ENCODE measurements at places on chromosomes 7 and 10.

- DNase-seq: no peak
- no peak overlapping the region for H3K27ac ChIP-seq
- no peak overlapping the region for H3K4me3 ChIP-seq
- no peaks in the 10 kb centered on the region for H3K27me3 ChIP-seq
Observed at GRCh38 chr7:37196676-37197075, 252.0 kb downstream of the ELMO1 start.

DNA sequence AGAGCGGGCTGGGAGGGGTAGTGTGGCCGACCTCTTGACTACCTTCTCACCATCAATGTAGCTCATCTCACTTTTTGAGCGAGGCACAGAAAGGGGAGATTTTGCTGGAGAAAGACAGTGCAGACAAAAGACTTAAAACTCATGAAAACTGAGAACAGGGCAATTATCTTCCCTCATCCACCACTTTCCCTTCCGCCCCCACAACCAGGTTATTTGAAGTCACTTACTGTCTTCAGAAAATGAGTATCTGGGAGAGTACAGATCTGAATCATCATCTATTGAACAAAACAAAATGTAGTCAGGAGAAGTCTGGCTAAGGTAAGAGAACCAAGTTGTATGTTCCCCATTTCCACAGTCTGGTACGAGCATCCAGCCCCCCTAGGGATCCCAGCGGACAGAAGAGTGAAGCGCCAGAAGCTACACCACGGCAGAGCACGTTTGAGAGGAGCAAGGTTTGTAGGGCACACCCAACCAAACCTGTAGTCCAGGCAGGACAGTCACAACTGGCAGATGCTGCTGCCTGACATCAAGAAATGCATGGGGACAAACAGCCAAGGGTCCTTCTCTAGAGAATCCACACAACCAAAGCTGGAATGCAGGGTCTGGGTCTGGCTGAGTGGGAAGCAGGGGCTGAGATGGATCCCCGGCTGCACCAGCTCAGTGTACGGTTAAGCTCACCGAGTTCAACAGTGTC lies 93.4 kb upstream of the PDLIM1 start:
- H3K4me3 ChIP-seq: no peak overlapping the region
- H3K27ac ChIP-seq: no peak overlapping the region
- H3K36me3 ChIP-seq: no peaks in the 10 kb centered on the region
- peaks cover 2% of the 10 kb centered on the region for H3K4me1 ChIP-seq

GRCh38 chr10:45376371-45376801 lies 2.4 kb downstream of the ALOX5 start:
- no peak overlapping the region for H3K27ac ChIP-seq
- no peak for DNase-seq
- H3K36me3 ChIP-seq: no peaks in the 10 kb centered on the region
- no peak overlapping the region for H3K4me3 ChIP-seq
- H3K27me3 ChIP-seq: peaks cover 69% of the 10 kb centered on the region
- peaks cover 15% of the 10 kb centered on the region for H3K4me1 ChIP-seq

GRCh38 chr7:4131063-4131462 lies 551.0 kb upstream of the FOXK1 start:
- peaks cover 4% of the 10 kb centered on the region for H3K4me1 ChIP-seq
- H3K36me3 ChIP-seq: peaks cover 3% of the 10 kb centered on the region
- no peak overlapping the region for H3K4me3 ChIP-seq
- DNase-seq: no peak

DNA sequence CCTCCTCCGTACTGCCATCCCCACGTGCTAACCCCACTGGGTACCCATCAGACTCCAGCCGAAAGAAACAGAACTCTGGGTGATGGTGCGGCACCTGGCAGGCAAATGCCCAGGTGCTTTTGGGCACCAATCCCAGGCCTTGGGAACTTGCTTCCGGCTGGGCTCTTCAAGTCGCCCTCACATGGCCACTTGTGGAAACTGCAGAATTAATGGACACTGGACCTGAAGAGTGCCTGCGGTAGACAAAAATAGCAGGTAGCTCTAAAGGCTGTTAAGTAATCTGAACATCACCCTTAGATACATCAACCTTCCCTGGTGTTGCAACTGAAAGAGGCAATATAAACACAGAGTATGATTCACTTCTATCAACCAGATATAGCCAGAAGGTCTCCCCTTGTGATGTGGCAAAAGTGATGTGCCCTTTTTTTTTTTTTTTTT lies 644.4 kb downstream of the GRM8 start:
- DNase-seq: no peak
- no peak overlapping the region for H3K4me3 ChIP-seq
- H3K4me1 ChIP-seq: no peaks in the 10 kb centered on the region
- H3K27me3 ChIP-seq: no peaks in the 10 kb centered on the region
- H3K27ac ChIP-seq: no peak overlapping the region

GRCh38 chr7:6160191-6160623 lies 112.2 kb downstream of the CYTH3 start:
- no peak overlapping the region for H3K4me3 ChIP-seq
- H3K27ac ChIP-seq: peak overlapping the region; percentile 34
- no peak for DNase-seq
- H3K27me3 ChIP-seq: no peaks in the 10 kb centered on the region

DNA sequence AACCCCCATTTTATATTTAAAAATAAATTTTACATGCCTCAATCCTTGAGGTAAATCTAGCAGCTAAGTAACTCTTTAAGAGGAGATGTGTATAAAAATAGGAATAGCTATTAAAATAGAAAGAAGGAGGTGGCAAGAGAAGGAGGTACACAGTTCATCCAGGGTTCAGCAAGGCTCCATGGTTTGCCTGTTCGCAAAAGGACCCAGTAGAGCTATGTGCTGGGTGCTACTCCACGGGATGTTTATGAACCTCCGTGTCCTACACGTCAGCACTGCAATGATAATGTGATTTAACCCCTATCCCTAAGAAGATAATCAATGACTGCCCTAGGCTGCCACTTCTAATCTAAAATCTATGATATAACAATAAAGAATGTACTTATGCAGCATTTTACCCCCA lies 926 bp upstream of the DENND11 start:
- H3K36me3 ChIP-seq: no peaks in the 10 kb centered on the region
- H3K27ac ChIP-seq: no peak overlapping the region
- no peak for DNase-seq
- H3K4me3 ChIP-seq: peak overlapping the region; percentile 68
- H3K4me1 ChIP-seq: peaks cover 16% of the 10 kb centered on the region

GRCh38 chr10:124522933-124523871 lies 61.6 kb downstream of the LHPP start:
- no peak overlapping the region for H3K4me3 ChIP-seq
- H3K36me3 ChIP-seq: peaks cover 3% of the 10 kb centered on the region
- no peak overlapping the region for H3K27ac ChIP-seq
- peaks cover 6% of the 10 kb centered on the region for H3K4me1 ChIP-seq

DNA sequence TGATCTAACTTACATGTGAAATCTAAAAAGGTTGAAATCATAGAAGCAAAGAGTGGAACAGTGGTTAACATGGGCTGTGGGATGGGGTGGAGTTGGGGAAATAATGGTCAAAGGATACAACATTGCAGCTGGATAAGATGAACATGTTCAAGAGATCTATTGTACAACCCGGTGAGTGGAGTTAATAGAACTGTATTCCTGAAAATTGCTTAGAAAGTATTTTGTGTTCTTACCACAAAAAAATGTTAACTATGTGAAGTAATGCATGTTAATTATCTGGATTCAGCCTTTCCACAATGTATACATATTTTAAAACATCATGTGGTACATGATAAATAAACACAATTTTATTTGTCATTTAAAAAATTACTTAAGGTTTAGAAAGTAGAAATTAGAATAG lies 271.0 kb upstream of the LRRTM3 start:
- H3K27ac ChIP-seq: peak overlapping the region; percentile 60
- peaks cover 1% of the 10 kb centered on the region for H3K27me3 ChIP-seq
- peaks cover 5% of the 10 kb centered on the region for H3K36me3 ChIP-seq
- DNase-seq: no peak

- peaks cover 17% of the 10 kb centered on the region for H3K4me1 ChIP-seq
- H3K36me3 ChIP-seq: peaks cover 2% of the 10 kb centered on the region
- no peaks in the 10 kb centered on the region for H3K27me3 ChIP-seq
- no peak overlapping the region for H3K27ac ChIP-seq
- DNase-seq: no peak
Observed at GRCh38 chr7:118792682-118793081, 568.2 kb downstream of the ANKRD7 start.

GRCh38 chr7:138857728-138858127 lies 59.7 kb upstream of the ATP6V0A4 start:
- no peak overlapping the region for H3K27ac ChIP-seq
- no peaks in the 10 kb centered on the region for H3K27me3 ChIP-seq
- no peaks in the 10 kb centered on the region for H3K4me1 ChIP-seq
- peaks cover 58% of the 10 kb centered on the region for H3K36me3 ChIP-seq

- peaks cover 4% of the 10 kb centered on the region for H3K4me1 ChIP-seq
- no peak for DNase-seq
- H3K27ac ChIP-seq: no peak overlapping the region
- no peak overlapping the region for H3K4me3 ChIP-seq
- peaks cover 12% of the 10 kb centered on the region for H3K36me3 ChIP-seq
- H3K27me3 ChIP-seq: no peaks in the 10 kb centered on the region
Observed at GRCh38 chr10:21969326-21970287, 33.9 kb downstream of the DNAJC1 start.

DNA sequence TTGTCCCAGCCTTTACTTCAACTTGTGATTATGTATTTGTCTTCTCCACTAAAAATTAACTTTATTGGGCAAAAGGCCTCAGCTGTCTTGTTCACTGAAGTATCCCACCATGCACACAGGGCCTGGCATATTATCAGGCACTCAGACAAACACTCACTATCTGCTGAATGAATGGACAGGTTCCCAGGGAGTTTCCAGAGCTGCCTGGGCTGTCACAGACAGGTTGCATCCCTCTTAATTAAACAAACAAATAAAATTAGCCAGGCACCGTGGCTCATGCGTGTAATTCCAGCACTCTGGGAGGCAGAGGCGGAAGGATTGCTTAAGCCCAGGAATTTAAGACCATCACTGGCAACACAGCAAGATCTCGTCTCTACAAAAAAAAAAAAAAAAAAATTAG lies 1.5 kb upstream of the TSPAN14 start:
- no peaks in the 10 kb centered on the region for H3K27me3 ChIP-seq
- no peak for DNase-seq
- H3K36me3 ChIP-seq: no peaks in the 10 kb centered on the region
- no peak overlapping the region for H3K4me3 ChIP-seq

DNA sequence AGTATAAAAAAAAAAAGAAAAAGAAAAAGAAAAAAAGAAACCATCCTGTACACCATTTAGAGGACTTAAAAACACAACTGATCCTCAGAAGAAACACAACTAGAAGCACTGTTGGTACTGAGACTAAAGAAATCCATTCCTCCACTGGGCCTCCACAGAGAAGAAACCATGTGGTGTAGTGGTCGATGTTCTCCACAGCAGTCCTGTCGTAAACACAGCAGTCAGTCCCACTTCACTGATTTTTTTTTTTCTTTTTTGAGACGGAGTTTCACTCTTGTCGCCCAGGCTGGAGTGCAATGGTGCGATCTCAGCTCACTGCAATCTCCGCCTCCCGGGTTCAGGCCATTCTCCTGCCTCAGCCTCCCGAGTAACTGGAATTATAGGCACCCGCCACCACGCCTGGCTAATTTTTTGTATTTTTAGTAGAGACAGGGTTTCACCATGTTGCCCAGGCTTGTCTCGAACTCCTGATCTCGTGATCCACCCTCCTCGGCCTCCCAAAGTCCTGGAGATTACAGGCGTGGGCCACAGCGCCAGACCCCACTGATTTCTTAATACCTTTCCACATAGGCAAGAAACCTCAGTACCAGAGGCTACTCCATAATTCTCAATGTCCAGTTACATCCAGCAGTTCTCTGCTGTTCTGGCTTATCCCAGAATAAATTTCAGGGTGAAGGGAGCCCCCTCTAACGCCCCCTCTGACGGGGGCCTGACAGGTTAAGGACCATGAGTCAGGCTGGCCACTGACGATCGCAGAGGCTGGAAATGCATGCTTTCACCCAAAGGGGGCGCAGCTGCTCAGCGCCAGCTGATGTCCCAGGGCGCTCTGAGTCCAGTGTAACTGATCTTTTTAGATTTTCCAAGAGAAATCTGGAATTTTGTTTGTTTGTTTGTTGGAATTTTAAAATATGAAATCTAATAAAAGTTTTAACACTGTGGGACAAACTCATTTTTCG lies 24.8 kb upstream of the FFAR4 start:
- H3K36me3 ChIP-seq: no peaks in the 10 kb centered on the region
- peaks cover 11% of the 10 kb centered on the region for H3K4me1 ChIP-seq
- no peak overlapping the region for H3K27ac ChIP-seq

- no peak for DNase-seq
- no peak overlapping the region for H3K4me3 ChIP-seq
- peaks cover 20% of the 10 kb centered on the region for H3K27me3 ChIP-seq
- H3K36me3 ChIP-seq: no peaks in the 10 kb centered on the region
Observed at GRCh38 chr10:47094636-47095035, 183.4 kb downstream of the PTPN20 start.

- peak; percentile 79 for DNase-seq
- H3K4me1 ChIP-seq: peaks cover 33% of the 10 kb centered on the region
- no peak overlapping the region for H3K4me3 ChIP-seq
Observed at GRCh38 chr7:100489824-100490223, 6.1 kb downstream of the NYAP1 start.

DNA sequence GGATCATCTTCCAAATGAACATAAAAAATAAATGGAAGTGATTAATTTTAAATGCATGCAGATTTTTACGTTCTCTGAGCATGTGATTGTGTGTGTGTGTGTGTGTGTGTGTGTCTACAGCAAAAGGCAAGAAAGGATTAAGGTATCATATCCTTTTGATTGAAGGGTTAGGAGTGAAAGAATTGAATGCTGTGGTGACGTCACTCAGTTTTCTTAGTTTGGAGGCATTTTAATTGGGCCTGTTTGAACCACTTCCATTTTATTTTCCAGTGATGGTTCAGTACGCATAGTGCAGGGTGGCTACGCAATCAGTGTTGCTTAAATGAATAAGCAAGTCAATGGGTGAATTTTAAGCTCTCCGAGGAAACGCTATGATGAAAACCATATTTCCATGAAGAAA lies 31.3 kb downstream of the TACC2 start:
- H3K4me3 ChIP-seq: no peak overlapping the region
- no peak overlapping the region for H3K27ac ChIP-seq
- peaks cover 2% of the 10 kb centered on the region for H3K27me3 ChIP-seq
- no peaks in the 10 kb centered on the region for H3K36me3 ChIP-seq
- DNase-seq: no peak

GRCh38 chr7:150435390-150436073 lies 14.9 kb upstream of the GIMAP8 start:
- H3K4me3 ChIP-seq: no peak overlapping the region
- peaks cover 44% of the 10 kb centered on the region for H3K27me3 ChIP-seq
- H3K27ac ChIP-seq: no peak overlapping the region
- no peaks in the 10 kb centered on the region for H3K36me3 ChIP-seq
- no peaks in the 10 kb centered on the region for H3K4me1 ChIP-seq

DNA sequence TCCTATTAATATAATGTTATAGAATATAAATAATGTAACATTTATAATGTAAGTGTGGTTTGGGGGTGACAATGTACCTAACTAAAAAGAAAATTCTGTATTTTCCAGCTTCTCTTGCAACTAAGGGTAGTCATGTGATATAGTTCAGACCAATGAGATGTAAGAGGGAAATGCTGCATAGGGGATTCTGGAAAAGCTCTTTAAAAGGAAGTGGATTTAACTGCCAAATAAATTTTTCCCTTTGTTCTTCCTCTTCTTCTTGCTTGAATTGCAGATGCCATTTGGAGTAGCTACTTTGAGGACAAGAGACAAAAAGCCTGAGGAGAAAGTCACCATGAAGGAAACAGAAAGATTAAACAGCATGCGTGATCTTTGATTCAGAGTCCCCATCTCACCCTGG lies 194.3 kb downstream of the PTEN start:
- no peaks in the 10 kb centered on the region for H3K27me3 ChIP-seq
- H3K4me3 ChIP-seq: no peak overlapping the region
- no peaks in the 10 kb centered on the region for H3K36me3 ChIP-seq

GRCh38 chr10:110739811-110740271 lies 95.7 kb downstream of the RBM20 start:
- no peaks in the 10 kb centered on the region for H3K27me3 ChIP-seq
- H3K4me1 ChIP-seq: peaks cover 9% of the 10 kb centered on the region
- H3K4me3 ChIP-seq: no peak overlapping the region
- H3K27ac ChIP-seq: no peak overlapping the region
- DNase-seq: no peak

All from mesothelial cell of epicardium (in vitro differentiated cells).